Hepatocyte (in vitro differentiated cells): ENCODE measurements at places on chromosomes 1 and 21. TPM values are rescaled to one million over a fixed set of nuclear protein-coding genes. Genes with fewer than 3 reads are reported as not detected.

DNA sequence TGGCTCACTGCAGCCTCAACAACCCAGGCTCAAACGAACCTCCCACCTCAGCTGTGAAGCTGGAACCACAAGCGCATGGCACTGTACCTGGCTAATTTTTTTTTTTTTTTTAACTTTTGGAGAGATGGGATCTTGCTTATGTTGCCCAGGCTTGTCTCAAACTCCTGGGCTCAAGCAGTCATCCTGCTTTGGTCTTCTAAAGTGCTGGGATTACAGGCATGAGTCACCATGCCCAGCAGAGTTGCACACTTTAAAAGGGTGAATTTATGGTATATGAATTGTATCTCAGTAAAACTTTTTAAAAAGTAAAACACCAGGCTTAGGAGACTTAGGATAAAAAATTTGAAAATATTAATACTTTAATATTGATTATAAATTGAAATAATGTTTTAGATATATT, 99.1 kb downstream of the CLEC20A start:
- H3K27ac ChIP-seq, result no peak overlapping the region
- no peaks in the 10 kb centered on the region for H3K27me3 ChIP-seq
- H3K4me3 ChIP-seq, result no peak overlapping the region

The TRIM62 gene
- total RNA-seq, result 2.1 and 2.5 TPM in 2 replicates

- no peak overlapping the region for H3K4me3 ChIP-seq
- no peak for DNase-seq
- no peak overlapping the region for H3K27ac ChIP-seq
Measured at GRCh38 chr1:91900562-91900961, 14.6 kb upstream of the TGFBR3 start.

The TRAPPC10 gene
- 16.6 and 17.7 TPM in 2 replicates for total RNA-seq

DNA sequence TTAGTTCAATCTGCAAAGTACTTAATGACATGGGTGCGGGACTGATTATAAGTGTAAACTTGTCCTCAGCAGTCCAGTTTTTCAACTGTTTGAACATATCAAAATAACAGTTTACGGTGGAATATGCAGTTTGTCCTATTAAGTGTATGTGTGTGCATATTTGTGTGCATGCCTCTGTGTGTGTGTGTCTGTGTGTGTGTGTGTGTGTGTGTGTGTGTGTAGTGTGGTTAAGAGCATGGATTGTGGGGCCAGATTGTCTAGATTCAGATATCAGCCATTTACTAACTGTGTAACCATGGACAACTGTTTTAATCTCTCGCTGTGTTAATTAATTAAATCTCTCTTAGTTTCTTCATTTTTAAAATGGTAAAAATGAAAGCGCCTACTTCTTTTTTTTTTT, 39.0 kb downstream of the NEXN start:
- H3K4me3 ChIP-seq, result no peak overlapping the region
- DNase-seq, result no peak
- H3K27ac ChIP-seq, result no peak overlapping the region
- H3K27me3 ChIP-seq, result no peaks in the 10 kb centered on the region
- H3K36me3 ChIP-seq, result no peaks in the 10 kb centered on the region

The TRAF5 gene
- total RNA-seq, result 8.3 and 8.8 TPM in 2 replicates

The ZMYND12 gene
- total RNA-seq, result 0.12 and 0.57 TPM in 2 replicates

- peaks cover 22% of the 10 kb centered on the region for H3K27me3 ChIP-seq
- no peaks in the 10 kb centered on the region for H3K4me1 ChIP-seq
- DNase-seq, result no peak
- no peaks in the 10 kb centered on the region for H3K36me3 ChIP-seq
Measured at GRCh38 chr1:30680429-30680828, 43.0 kb downstream of the MATN1 start.

DNA sequence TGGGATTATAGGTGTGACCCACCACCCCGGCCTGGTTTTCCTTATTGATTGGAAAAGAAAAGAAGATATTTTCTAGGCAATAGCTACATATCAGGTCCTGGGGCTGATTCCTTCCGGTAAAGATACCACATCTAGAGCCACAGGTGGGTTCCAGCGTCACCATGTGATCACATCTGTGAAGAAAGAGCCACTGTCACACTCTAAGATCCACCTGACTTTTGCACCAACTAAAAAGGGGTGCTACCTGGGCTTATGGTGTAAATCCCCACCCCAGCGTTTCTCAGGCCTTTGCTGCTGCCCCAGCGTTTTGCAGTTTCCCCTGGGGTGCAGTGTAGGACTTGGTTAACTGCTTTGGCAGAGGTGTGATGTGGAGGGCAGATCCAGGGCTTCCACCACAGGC, 22.3 kb upstream of the PDE9A start:
- no peak overlapping the region for H3K27ac ChIP-seq
- DNase-seq, result no peak
- H3K36me3 ChIP-seq, result no peaks in the 10 kb centered on the region
- H3K4me3 ChIP-seq, result no peak overlapping the region
- peaks cover 3% of the 10 kb centered on the region for H3K4me1 ChIP-seq

DNA sequence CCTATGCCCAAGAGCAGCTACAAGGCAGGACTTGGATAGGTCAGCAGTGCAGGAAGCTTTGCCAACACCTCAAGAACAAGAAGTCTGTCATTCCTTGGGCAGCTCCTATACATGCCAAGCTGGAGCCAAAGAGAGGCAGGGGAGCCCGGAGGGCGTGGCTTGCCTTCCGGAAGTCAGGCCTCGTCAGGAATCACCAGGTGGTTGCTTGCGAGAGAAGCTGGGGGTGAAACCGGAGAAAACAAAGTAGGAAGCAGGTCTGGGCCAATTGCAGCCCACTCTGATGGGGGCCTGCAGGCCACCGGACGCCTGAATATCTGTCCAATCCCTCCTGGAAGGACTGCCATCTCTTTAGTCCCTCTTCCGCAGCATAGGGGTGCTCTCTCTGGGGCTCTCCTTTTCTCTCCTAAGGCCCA, 794 bp upstream of the FAM76A start:
- H3K4me1 ChIP-seq, result peaks cover 7% of the 10 kb centered on the region
- H3K27ac ChIP-seq, result peak overlapping the region; percentile 66
- H3K4me3 ChIP-seq, result no peak overlapping the region
- DNase-seq, result peak; percentile 11
- no peaks in the 10 kb centered on the region for H3K27me3 ChIP-seq

- H3K36me3 ChIP-seq, result no peaks in the 10 kb centered on the region
- peak; percentile 53 for DNase-seq
- H3K27me3 ChIP-seq, result no peaks in the 10 kb centered on the region
- H3K27ac ChIP-seq, result peak overlapping the region; percentile 95
Measured at GRCh38 chr1:24015221-24016210, 35.4 kb upstream of the SRSF10 start.

The ZNF683 gene
- not detected in 2 replicates for total RNA-seq

The COL8A2 gene
- 32.6 and 44.8 TPM in 2 replicates for total RNA-seq

GRCh38 chr1:236754525-236755210, 40.4 kb upstream of the MTR start:
- no peak overlapping the region for H3K4me3 ChIP-seq
- DNase-seq, result no peak
- no peaks in the 10 kb centered on the region for H3K27me3 ChIP-seq
- H3K27ac ChIP-seq, result no peak overlapping the region
- H3K36me3 ChIP-seq, result no peaks in the 10 kb centered on the region

DNA sequence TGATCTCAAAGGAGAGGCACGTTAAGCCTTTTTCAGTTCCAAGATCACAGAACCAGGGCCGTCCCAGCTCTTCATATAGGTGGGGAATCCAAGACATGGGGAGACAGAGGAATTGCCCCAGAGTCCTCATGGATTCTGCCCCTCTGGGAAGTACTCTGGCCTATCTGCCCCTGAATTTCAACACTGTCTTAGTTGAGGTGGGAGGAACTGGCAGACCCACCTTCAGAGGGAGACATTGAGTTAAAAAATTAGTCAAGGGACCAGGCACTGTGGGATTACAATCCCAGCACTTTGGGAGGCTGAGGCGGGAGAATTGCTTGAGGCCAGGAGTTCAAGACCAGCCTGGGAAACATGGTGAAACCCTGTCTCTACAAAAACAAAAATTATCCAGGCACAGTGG, 2.1 kb upstream of the KNCN start:
- DNase-seq, result no peak
- no peak overlapping the region for H3K27ac ChIP-seq
- no peaks in the 10 kb centered on the region for H3K4me1 ChIP-seq
- no peaks in the 10 kb centered on the region for H3K27me3 ChIP-seq
- H3K4me3 ChIP-seq, result no peak overlapping the region

DNA sequence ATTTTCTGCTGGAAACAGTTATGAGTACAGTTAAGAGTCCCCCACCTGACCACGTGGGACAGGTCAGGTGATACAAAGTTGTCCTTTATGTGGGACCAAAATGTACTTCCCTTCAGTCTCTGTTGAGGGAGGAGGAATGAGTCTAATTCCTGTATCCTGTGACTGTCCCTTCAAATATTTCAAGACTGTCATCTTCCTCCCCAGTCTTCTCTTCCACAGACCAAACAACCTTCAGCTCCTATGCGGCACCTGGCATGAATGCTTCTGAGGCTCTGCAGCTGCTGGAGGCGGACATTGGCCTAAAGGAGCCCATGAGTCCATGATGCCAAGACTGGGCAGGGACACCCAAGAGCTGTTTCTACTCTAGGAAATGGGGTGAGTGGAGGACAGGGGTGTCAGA, 72.1 kb upstream of the SIM2 start:
- no peak for DNase-seq
- no peak overlapping the region for H3K4me3 ChIP-seq
- H3K4me1 ChIP-seq, result no peaks in the 10 kb centered on the region
- H3K36me3 ChIP-seq, result no peaks in the 10 kb centered on the region

The DEDD gene
- total RNA-seq, result 19.0 and 21.8 TPM in 2 replicates

The NHLH1 gene
- 0.13 TPM in 1 of 2 replicates, not detected in the other for total RNA-seq

DNA sequence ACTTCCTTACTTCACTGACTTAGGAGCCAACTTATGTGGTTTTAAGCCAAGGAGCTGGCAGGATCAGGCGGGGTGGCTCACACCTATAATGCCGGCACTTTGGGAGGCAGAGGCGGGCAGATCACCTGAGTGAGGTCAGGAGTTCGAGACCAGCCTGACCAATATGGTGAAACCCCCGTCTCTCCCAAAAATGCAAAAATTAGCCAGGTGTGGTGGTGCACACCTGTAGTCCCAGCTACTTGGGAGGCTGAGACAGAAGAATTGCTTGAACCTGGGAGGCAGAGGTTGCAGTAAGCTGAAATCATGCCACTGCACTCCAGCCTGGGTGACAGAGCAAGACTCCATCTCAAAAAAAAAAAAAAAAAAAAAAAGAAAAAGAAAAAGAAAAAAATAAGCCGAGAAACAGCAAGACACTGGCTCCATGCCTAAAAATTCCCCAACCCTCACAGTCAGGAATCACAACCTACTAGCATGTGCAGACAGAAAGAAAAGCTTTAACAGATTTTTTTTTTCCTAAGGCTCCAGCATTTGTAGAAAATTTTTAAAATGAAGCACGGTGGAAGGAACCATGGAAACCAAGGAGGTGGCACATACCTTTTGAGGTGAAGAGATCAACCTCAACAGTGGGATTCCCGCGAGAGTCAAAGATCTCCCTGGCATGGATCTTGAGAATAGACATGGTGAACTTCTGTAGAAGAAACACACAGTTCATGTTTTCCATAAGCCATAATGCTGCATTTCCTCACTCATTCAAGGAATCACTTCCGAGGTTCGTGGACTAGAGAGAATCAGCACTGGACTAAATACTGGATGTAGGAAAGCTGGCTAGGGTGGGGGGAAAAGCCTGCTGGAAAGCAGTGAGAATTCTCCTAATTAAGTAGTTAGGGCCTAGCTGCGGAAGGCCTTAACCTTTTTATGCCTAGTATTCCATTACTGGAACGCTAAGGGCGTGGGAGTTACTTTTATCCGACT, 4.0 kb downstream of the ENO1 start:
- peaks cover 61% of the 10 kb centered on the region for H3K4me1 ChIP-seq
- H3K27me3 ChIP-seq, result no peaks in the 10 kb centered on the region
- H3K27ac ChIP-seq, result peak overlapping the region; percentile 98
- DNase-seq, result no peak

GRCh38 chr21:43733529-43734071, 14.7 kb downstream of the PDXK start:
- no peak for DNase-seq
- H3K4me1 ChIP-seq, result peaks cover 69% of the 10 kb centered on the region
- H3K27me3 ChIP-seq, result no peaks in the 10 kb centered on the region
- H3K36me3 ChIP-seq, result no peaks in the 10 kb centered on the region
- no peak overlapping the region for H3K4me3 ChIP-seq

The WLS gene
- 102 and 115 TPM in 2 replicates for total RNA-seq

DNA sequence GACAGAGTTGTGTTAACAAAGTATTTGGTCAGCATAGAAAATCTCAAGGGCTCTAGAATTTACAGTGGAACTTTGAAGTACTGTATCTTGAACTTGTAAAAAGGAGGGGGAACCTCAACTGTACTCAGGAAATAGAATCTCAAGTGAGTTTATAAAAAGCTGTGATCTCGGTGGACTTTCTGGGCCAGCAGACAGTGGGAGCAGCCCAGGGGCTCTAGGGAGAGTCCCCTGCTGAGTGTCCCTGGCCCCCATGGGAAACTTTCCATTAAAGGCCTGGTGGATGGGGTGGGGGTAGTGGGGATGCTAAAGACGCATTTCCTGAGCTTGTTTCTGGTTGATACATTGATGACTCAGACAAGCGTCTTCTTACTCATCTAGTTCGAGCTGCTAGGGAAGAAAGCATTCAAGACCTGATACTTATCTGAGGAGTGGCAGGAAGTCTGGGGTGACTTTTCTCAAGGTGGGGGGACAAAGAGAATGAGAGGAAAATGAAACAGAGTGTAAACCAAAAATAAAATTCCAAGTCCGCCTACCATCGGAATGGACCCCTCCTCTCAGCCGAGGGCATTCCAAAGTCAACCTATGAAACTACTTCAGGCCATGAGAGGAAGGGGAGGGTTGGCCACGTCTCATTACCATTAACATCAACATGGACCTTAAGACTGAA, 65.5 kb downstream of the NID1 start:
- no peak overlapping the region for H3K4me3 ChIP-seq
- H3K27me3 ChIP-seq, result no peaks in the 10 kb centered on the region
- no peak overlapping the region for H3K27ac ChIP-seq
- DNase-seq, result no peak
- H3K4me1 ChIP-seq, result peaks cover 4% of the 10 kb centered on the region
- no peaks in the 10 kb centered on the region for H3K36me3 ChIP-seq

DNA sequence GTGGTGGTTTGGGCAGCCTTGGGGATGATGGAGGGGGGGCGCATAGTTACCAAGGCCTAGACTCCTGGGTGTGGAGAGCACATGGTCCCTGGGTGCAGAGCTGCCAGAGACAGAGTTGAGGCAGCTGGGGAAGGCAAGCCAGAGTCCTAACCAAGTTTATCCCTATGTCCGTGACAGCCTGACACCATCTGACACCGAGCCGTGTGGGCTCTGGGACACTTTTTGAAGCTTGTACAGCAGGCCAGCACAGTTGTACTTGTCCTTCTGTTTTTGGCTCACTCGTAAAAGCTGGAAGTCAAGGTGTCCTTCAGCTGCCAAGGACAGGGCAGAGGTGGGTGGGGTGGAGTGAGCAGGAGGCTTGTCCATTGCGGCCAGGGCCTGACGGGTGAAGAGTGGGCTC, 28.5 kb downstream of the SLC26A9 start:
- no peaks in the 10 kb centered on the region for H3K27me3 ChIP-seq
- peak; percentile 3 for DNase-seq
- no peaks in the 10 kb centered on the region for H3K36me3 ChIP-seq
